ENCODE measurements at places on chromosomes 5 and 9.

- DNase-seq: no peak
Observed at GRCh38 chr9:109859447-109859846, 79.4 kb downstream of the PALM2AKAP2 start.

- DNase-seq: no peak
Observed at GRCh38 chr9:75397836-75398235, 309.5 kb downstream of the OSTF1 start.

DNA sequence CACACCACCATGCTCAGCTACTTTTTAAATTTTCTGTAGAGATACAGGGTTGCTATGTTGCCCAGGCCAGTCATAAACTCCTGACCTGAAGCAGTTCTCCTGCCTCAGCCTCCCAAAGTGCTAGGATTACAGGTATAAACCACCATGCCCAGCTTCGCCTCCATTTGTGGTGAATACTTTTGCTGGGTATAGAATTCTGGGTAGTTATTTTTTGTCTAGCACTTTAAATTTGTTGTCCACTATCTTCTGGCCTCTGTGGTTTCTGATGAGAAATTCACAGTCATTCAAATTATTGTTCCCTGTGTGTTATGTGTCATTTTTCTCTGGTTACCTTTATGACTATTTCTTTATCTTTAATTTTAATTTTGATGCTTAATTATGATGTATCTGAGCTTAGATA is 57.7 kb upstream of the EXOC3 start:
- no peak for DNase-seq

DNA sequence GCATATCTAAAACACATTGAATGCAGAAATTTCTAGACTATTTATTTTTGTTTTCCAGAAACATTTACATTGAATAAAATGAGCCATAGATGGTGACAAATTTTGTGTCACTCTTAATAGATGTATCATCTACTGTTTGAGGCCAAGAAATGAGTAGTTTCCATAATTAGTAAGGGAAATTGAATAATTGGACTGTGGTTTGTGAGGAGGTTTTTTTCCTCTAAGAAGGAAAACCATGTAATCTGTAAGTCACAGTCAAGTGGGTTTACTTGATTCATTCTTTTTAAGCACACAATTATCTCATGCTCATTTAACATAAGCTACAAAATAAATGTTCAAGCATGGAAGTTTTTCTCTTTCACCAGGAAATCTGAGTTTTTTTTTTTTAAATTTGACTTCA is 876.4 kb downstream of the NR2F1-AS1 start:
- no peak for DNase-seq

DNA sequence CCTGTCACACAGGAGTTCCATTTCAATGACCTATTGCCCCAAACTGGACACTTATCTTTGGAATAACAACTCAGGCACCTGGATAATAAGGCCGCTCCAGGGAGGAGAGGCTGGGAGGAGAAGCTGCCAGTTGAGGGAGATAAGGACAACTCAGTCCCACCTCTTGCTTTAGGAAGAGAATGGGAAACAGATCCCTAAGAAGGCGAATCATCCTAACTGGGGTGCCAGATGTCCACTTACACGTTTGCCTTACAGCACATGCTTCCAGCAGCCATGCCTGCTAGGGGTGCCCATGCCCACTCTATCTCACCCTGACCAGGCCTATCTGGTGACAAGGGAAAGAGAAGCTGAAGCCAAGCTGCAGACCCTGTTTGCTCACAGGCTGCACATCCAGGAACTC is 6.5 kb downstream of the HK3 start:
- no peak for DNase-seq

DNA sequence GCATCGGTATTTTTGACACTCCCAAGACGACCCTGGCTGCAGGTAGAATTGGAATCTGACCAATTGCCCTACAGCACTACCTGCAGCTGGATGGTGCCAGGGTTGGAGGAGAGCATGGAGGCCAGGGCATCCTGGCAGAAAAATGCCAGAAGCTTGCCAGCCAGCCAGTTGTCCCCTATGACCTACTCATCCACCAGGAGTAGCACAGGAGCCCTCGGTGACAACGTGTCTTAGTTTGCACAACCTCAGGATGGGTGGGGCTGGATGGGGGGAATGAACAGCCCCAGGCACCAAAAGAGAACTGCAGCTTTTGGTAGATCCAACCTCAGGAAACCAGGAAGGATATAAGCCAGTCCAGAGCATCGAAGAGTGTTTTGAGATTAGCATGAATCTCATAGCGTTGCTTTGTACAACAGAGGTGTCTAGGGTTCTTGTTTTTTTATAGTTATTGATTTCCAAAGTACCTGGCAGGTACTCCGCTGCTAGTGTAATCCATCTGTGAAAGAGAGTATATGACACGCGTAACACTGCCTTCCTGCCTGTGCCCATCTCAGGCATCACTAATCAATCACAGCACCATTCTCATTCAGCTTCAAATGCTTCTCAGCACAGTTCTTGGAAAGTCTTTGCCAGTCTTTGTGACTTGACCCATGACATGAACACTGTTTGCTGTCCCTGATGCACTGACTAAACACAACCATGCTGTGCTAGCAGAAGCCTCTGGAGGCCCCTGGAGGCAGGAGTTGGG is 36.7 kb upstream of the ASS1 start:
- DNase-seq: no peak

GRCh38 chr5:89844548-89844947 is 565.0 kb downstream of the CETN3 start:
- no peak for DNase-seq

- DNase-seq: no peak
Observed at GRCh38 chr9:21114311-21114710, 27.3 kb downstream of the IFNW1 start.

GRCh38 chr9:134297083-134297410 is 29.2 kb upstream of the RXRA start:
- no peak for DNase-seq

GRCh38 chr5:80935811-80936385 is 24.3 kb upstream of the RASGRF2 start:
- DNase-seq: no peak

- DNase-seq: no peak
Observed at GRCh38 chr9:123867034-123867433, 62.9 kb downstream of the DENND1A start.

DNA sequence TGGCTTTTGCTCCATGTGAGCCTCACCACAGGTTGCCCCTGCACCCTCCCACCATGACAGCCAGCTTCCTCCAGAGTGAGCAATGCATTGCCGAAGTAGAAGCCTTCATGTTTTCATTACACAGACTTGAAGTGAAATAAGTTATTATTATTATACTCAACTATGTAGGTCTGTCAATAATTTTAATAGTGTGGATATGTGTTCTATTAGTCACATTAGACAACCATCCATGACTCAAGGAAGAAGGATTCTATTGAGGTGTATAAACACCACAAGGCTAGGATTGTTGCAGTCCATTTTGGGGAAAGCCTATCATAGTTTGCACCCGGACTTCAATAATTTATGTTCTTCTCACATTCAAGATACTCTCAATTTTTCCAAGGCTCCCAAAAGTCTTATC is 369.5 kb downstream of the TAF11L14 start:
- no peak for DNase-seq

DNA sequence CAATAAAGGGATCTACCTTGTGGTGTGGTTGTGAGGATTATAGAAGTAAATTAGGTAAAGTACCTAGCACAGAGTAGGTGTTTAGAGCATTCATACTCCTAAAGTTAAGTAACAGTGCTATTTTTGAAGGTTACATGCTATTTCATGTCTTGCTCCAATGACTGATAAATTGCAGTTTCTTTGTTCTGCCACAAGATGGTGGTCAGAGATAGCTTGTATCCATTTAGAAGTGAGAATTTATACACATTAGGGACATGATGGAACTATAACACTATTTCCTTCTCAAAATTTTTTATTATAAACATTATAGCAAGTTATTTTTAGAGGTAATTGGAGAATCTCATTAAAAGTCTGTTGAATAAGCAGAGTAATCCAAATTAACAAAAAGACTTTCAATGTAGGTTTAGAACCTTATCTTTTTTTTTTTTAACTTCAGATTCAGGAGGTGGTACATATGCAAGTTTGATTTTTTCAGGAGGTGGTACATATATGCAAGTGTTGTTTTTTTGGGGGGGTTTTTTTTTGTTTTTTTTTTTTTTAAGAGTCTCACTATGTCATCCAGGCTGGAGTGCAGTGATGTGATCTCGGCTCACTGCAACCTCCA is 17.1 kb downstream of the MTREX start:
- no peak for DNase-seq

- DNase-seq: no peak
Observed at GRCh38 chr9:102911185-102911584, 83.9 kb upstream of the CYLC2 start.

- DNase-seq: no peak
Observed at GRCh38 chr9:64015136-64015535, 1269.9 kb downstream of the FOXD4L5 start.

DNA sequence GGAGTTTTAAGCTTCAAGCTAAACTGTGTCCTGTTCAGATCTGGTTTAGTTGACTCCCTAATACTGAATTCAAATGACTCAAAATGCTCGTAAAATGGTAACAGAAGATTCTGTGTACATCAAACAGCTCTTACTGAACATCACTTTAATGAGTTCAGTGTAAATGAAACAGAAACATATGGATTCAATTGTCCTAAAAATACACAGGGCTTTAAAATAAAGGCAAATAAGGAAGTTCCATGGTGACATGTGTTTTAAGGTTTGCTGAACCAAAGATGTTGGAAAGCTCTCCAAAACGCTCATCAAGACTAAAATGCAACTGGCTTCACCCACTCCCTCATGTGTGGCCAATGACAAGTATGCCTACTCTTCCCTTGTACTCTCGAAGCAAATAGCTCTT is 340.0 kb upstream of the PIK3R1 start:
- no peak for DNase-seq

GRCh38 chr9:34457266-34458012 is 931 bp downstream of the FAM219A start:
- no peak for DNase-seq

DNA sequence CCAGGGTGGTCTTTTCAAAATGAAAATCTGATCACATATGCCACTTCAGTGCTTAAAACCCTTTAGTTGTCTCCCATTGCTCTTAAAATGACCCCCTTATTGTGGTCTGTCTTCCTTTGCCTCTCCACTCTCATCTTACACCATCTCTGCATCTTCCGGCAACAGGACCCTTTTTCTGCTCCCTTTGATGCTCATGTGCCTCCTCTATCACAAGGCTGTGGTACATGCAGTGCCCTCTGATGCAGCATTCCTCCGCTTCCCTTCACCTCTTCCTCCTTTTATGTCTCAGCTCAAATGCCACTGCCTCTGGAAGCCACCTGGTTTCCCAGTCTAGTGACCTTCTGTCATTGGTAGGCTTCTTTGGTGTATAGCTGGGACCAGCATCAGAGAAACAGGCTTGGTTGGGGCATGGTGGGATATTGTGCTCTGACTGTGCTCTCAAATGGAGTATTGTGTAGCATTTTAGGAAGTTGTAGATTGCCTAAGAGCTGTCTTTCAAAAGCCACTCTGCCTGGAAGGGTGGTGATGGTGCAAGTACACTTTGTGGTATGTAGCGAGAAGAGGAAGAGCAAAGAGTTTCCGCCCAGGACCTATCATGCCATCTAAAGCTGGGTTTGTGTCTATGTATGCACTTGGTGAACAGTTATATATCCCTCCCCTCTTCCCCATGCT is 28.1 kb downstream of the ARHGAP26 start:
- DNase-seq: no peak

DNA sequence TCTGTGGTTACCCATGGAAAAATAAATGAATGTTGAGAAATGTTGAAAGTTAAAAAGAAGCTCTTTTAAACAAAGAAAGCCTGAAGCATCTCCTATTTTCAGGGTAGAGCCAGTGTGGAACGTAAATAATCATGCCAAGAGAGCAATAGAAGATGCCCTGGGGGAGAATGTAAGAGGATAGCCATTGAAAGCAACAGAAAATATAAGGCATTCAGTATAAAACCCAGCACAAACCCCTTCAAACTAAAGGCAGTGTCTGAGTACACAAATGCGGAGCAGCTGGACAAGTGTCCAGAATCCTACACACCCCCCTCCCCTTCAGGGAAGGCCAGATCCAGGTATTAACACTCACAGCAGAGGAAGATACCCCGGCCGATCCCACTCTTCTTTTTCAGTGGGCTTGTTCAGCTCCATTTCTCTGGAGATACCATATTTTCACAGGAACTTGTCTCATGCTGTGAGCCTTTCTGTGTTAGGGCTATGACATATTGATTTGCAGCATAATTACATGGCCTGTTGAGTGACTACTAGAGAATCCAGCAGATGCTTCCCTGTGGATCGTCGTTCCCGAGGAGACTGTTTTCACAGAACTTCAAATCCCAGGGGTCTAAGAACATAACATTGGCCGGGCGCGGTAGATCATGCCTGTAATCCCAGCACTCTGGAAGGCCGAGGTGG is 101.2 kb downstream of the PLK2 start:
- DNase-seq: no peak

DNA sequence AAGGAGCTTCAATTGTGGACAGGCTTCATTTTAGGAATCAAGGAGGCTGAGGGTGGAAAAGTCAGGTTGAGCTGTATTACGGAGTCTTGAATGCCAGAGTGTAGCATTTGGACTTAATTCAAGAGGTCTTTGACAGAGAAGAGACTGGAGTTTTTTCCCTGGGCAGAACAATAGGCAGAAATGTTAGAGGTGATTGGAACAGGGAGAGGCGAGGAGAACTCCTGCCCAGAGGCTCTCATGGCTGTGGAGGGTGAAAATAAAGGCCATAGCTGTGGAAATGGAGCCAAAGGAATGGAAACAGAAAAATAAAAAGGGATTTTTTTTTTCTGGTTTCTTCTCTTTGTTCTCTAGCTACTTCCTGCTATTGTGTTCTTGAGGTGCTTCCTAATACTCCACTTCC is 3.7 kb upstream of the IFNB1 start:
- DNase-seq: no peak

DNA sequence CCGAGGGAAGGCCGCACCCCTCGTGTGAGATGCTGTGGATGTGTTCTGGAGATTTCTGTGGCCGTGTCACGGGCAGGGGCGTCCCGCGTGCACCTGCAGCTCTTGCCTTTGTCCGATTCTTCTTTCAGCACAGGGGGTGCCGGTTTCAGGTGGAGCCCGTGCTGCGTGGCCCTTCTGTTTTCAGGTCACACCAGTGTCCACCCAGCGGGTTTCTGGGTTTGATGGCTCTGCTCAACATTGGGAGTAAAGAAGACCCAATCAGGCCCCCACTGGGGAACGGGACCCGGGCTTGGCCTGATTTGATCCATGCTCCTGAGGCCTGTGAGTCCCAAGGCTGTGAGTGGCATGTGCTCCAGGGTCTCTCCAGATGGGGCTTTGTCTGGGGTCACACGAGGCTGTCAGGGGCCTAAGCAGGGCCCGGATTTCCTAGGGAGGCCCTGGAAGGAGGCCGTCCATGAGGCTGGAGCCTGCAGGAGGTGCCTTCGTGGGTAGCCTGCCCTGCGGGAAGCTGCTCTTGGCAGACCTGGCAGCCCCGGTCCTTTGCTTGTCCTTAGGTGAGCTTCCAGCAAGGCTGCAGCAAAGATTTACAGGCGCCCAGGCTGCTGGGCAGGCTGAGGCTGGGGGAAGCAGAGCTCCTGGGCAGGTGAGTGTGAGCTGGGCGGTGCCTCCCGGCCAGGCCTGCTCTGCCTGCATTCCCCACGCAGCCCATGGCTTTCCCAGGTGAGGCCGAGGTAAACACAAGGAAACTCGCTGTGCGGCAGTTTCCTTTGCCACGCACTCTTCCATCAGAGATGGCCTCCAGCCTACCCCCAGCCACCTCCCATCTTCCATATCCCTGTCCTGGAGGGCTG is 12.8 kb downstream of the MRPL36 start:
- DNase-seq: no peak

- DNase-seq: no peak
Observed at GRCh38 chr5:96636594-96636993, 25.6 kb upstream of the CAST start.

Measured in esophagus squamous epithelium (tissue), 5 donors.